ENCODE measurements at places on chromosomes 5 and 9.

GRCh38 chr5:32522429-32523143 lies 62.8 kb upstream of the SUB1 start:
- no peak for DNase-seq

GRCh38 chr9:22514871-22515270 lies 68.2 kb downstream of the DMRTA1 start:
- DNase-seq: no peak

DNA sequence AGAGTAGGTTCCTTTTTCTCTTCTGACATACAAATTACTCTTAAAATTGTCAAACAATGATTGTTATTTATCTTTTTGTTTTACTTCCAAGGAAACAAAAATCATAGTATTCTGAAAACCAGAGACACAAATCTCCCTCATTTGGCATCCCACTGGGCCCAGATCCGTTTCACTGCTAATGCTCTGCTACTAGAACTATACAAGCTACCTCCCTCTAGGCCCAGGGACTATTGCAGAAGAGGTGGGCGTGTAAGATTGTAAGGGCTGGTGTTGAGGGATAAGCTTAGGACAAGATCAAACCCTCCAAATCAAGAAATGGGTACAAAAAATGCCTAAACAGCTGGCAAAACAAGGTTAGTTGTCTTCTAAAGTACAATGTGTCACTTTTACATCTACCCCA lies 928.9 kb upstream of the CDH10 start:
- no peak for DNase-seq

GRCh38 chr5:9622971-9623421 lies 7.2 kb downstream of the TAS2R1 start:
- DNase-seq: no peak

- no peak for DNase-seq
Measured at GRCh38 chr5:171999877-172000276, 6.6 kb downstream of the FBXW11 start.

- no peak for DNase-seq
Measured at GRCh38 chr5:176157656-176158055, 80.6 kb upstream of the SIMC1 start.

DNA sequence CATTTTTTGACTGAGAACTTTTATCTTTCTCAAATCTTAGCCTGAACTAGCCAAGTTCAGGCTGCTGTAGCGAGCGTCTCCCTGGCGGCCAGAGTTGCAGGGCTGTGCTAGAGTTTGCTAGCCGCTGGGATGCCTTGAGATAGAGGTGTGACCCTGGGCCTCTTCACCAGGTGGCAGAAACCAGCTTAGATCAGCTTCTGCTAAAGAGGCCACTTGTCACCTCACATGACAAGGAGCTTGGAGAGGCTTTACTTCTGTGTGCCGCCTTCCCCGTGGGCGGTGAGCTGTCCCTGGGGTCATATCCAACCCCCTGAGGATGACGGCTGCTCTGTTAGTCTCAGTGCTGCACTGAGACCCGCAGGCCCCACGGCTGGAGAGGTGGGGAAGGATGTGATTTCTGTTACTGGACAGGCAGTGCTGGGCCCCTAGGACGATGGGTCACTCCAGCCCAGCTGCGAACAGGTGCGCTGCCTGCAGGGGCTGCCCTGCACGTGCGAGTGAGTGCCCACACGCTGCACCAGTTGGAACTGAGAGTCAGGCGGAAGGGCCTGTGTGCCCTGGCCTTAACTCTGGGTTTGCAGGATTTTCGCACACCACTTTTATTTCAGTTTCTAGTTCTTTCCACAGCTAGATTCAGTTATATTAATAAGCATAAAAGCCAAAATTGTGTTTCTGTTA lies 63.8 kb downstream of the EHMT1 start:
- no peak for DNase-seq

- no peak for DNase-seq
Measured at GRCh38 chr5:124439609-124440008, 306.8 kb downstream of the ZNF608 start.

DNA sequence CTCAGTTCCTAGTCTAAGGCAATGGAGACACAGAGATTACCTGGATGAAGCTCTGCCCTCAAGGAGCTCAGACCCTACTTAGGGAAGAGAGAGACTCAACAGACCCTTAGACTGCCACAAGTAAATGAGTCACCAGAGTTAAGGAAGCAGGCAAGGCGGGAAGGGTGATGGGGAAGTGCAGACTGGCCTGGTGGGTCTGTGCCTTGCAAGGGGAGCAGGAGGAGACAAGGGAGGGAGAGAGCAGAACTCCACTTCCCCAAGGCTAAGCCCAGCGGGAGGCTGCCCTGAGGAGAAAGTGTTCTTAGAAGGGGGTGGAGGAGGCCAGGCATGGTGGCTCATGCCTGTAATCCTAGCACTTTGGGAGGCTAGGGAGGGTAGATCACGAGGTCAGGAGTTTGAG lies 83.7 kb downstream of the HRH2 start:
- no peak for DNase-seq

DNA sequence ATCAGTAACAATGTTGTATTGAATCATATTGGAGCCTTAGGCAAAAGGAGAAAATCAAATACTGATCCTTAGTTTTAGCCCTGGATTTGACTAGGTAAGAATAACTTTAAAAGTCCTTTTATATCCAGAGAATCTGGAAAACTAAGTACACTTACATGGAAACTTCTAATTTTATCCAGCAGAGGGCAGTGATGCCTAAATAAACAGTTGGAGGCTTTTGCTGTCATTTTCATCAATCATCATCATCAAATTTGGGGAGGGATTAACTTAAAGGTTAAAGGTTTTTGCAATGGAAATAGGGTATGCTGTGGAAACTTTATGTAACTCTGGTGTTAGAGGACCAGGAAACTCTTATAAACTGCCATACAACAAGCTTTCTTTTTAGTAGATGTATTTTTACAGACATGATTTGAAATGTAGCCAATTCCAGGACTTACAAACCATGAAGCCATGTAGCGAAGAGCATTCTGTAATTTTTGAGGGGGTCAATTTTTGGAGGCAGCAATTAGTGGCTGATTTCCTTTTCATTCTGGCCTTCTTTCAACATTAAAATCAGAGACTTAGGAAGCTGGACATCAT lies 112.7 kb downstream of the OSTF1 start:
- DNase-seq: no peak

DNA sequence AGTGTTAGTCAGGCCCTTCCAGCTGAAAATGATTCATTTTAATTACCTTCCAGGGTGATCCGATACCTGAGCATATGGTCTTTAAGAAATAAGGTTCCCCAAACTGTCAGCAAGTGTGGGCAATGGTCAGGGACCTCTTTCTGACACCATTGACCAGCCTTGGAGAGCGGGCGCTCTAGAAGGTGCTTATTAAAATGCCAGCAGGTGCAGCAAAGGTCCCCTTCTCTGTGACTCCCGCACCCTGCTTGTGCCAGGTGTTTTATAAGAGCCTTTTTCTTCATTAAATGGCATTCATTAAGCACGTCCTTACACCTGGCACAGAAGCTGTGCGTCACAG lies 85.3 kb downstream of the MVB12B start:
- DNase-seq: no peak

DNA sequence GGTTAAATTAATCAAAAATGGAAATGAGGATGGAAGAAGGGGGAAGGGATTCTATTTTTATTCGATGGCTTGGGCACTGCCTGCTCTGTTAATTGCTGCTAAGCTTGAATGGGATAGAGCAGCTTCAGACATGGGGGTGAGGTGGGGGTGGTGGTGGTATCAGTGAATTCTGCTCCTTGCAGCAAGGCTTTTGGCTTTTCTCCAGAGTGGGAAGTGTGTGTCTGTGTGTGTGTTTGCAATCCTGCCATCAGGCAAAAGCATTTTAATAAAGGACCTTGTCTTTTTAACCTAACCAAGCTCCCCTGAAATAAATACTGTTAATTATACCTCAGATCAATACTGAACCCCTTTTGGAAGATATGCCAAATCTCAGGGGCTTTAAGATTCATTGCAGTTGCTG lies 110.9 kb upstream of the GPR151 start:
- DNase-seq: no peak

- no peak for DNase-seq
Measured at GRCh38 chr5:74954919-74955318, 88.7 kb upstream of the FAM169A start.

DNA sequence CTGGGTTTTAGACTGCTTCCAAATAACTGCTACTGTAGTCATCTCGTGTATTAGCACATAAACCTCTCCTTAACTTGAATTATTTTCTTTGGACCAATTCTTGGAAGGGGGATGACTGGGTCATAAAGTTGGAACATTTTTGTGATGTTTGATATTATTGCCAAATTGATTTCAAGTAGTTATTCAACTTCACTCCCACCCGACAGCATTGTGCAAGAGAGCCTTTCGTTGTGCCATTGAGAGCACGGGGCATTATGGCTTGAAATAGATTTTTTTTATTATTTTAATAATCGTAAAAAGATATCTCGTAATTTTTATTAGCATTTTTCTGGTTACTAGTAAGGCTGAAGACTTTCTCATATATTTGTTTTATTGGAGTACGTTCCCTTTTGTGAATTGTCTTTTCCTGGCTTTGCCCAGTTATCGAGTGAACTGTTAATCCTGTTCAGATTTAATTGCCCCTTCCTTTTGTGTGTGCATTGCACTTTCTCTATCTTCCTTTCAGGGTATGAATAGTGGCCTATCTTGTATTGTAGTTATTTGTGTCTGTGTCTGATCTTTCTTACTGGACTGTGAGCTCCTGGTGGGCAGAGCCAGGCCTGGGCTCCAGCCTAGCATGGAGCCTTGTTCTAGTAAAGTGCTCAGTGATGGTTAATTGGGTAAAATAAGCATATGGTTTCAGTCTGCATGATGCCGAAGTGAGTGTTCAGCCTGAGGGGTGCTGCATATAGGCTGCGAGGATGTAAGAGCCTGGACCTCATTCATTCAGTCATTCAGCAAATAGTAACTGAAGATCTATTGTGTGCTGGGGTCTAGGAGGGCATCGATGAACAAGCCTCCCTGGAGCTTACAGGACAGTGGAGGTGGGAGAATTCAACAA lies 93.5 kb upstream of the SHB start:
- DNase-seq: no peak
